Activated CD4-positive, alpha-beta T cell treated with anti-CD3 and anti-CD28 coated beads for 4 hours (primary cell): ENCODE measurements at places on chromosomes 2 and 18.
A peak's percentile ranks its signal among the peaks of the same experiment; 100 is the strongest.

DNA sequence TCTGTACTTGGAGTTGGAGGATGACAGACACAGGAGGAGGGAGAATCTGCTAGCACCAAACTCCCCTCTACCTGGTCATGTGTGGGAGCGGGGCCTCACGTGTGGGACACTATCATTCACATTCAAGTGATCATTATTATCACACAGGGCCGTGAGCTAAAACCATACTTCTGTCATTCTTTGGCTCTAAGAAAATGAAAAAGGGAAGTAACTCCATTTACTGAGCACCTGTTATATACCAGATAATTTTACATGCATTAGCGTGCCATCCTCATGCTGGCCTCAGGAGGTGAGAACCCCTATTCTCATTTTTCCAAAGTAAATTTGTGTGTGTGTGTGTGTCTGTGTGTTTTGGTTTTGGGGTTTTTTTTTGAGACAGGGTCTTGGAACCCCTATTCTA lies 150.1 kb downstream of the GLI2 start:
- DNase-seq, result no peak

DNA sequence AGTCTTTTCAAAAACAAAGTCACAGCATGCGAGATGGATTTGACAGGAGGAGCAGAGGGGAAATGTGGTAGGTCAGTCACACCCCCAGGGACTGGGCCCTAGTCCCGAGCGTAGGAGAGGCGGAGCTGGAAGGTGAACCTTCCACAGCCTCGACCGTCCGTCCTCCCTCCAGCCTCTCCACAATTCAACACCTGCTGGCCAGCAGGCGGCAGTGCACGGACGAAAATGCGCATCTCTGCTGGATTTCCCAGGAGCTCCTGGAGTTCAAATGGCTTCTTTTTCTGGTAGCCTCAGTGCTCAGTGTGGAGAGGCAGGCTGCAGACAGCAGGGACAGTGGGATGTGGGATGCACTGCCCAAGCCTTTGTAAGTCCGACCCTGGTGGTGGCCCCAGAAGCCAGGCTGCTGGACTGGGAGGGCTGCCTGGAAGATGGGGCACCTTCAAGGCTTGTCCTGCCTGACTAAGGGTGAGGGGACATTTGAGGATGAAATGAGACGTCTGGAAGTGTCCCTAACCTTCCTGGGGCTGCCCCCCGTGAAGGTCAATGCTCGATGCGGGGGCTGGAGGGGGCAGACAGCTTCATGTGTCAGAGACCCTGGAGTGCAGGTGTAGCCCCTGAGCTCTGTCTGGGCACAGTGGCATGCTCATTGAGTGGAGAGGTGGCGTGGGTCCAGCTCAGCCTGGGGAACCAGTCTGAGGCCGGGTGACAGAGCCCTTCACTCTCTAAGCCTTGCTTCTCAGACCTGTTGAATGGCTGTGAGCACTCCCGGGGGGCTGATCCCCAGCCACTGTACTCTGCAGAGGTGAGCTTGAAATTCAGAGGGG lies 189.5 kb downstream of the TFCP2L1 start:
- no peak for DNase-seq

GRCh38 chr2:240647503-240648154 lies 22.3 kb downstream of the GPR35 start:
- no peak for DNase-seq

- DNase-seq, result no peak
Measured at GRCh38 chr2:239179851-239180371, 220.9 kb downstream of the HDAC4 start.

- peak; percentile 75 for DNase-seq
Measured at GRCh38 chr2:196131384-196131937, 39.9 kb downstream of the STK17B start.
